ENCODE measurements at places on chromosomes 2 and 18.

DNA sequence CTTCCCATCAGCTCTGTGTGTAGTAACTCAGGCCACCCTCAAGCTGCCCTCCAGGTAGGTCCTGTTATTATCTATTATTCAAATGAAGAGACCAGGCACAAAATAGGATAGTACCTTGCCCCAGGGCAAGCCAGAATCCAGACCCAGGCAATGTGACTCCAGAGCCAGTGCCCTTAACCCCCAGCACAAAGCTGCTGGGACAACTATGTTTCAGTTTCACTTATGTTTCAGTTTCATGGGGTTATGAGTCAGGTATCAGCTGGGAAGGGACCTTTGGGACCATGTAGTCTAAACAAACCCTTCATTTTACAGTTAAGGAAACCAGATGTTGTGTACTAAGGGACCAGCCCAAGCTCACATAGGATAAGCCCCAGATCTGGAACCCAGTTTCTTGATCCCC is 10.0 kb downstream of the HK2 start:
- peak; percentile 82 for DNase-seq
- H3K27me3 ChIP-seq: no peaks in the 10 kb centered on the region
- H3K36me3 ChIP-seq: no peaks in the 10 kb centered on the region
- peak overlapping the region; percentile 49 for H3K4me3 ChIP-seq
- H3K27ac ChIP-seq: peak overlapping the region; percentile 39

GRCh38 chr18:78805840-78806239 is 173.8 kb upstream of the SALL3 start:
- no peak for DNase-seq
- H3K27me3 ChIP-seq: no peaks in the 10 kb centered on the region
- no peaks in the 10 kb centered on the region for H3K36me3 ChIP-seq
- no peak overlapping the region for H3K4me3 ChIP-seq

DNA sequence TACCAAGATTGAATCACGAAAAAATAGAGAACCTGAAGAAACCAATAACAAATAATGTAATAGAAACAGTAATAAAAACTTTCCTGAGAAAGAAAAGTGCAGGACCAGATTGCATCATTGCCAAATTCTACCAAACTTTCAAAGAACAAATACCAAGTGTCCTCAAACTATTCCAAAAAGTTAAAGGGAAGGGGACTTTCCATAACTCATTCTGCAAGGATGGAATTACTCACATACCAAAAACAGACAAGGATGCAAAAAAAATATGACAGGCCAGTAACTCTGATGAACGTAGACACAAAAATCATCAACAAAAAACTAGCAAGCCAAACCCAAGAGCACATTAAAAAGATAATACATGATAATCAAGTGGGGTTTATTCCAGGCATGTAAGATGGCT is 172.3 kb upstream of the SLC35G4 start:
- DNase-seq: no peak
- H3K36me3 ChIP-seq: no peaks in the 10 kb centered on the region
- H3K27ac ChIP-seq: no peak overlapping the region

DNA sequence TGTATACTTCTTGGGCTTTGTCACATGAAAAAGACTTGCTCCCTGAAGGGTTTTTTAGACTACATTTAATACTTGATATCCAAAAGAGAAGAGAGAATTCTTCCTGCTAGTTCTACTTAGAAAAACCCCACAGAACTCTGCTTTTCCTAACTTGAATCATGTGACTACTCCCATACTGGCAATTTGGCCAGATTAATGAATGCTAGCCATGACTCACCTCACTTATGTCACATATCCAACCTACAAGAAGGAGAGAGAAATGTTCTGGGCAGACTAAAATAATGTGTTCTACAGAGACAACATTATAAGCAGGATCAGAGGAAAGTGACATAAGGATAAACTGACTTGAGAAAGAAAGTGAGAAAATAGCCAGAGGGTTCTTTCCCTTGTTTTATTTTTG is 249.3 kb upstream of the GULP1 start:
- H3K36me3 ChIP-seq: no peaks in the 10 kb centered on the region
- DNase-seq: no peak
- H3K27ac ChIP-seq: no peak overlapping the region
- H3K27me3 ChIP-seq: no peaks in the 10 kb centered on the region

GRCh38 chr2:178700922-178701342 is 106.3 kb downstream of the TTN start:
- H3K27me3 ChIP-seq: no peaks in the 10 kb centered on the region
- peak; percentile 40 for DNase-seq
- no peak overlapping the region for H3K27ac ChIP-seq

DNA sequence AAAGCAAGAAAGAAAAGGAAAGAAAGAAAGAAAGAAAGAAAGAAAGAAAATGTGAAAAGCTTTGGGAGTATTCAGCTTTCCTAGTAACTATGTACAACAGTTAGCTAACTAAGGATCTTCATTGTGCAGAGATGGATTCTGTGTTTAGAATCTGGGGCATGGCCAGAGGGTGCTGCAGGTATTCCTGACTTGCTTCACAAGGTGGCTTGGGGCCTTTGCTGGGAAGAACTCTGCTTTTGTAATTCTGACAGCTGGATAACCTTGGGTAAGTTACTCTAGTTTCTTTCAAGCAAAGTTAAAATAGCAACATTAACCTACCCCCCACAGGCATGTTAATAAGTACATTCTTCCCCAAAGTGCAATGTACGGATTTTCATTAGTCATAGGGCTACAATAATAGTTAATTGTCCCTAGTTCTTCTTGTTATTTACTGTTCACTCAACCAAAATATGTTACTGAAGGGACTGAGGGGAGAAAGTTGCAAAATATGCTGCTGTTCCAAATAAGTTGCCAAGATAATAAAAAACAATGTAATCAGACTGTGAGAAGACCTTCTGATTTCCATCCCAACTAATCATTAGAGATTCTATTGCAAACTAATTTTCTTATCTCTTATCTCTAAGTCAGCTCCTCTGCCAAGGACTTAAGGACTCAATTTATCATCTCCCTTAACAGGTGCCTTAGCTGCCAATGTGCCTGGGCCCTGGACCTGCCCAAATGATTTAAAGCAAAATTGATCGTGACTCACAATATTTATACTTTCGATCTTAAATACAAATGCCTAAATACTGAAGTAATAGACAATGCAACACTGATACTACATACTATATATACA is 50.3 kb downstream of the SERPINB8 start:
- DNase-seq: no peak
- H3K27me3 ChIP-seq: peaks cover 2% of the 10 kb centered on the region
- no peak overlapping the region for H3K4me3 ChIP-seq
- no peaks in the 10 kb centered on the region for H3K4me1 ChIP-seq

GRCh38 chr2:20972792-20973565 is 70.9 kb downstream of the APOB start:
- H3K27ac ChIP-seq: no peak overlapping the region
- no peaks in the 10 kb centered on the region for H3K4me1 ChIP-seq
- DNase-seq: no peak
- no peaks in the 10 kb centered on the region for H3K36me3 ChIP-seq
- H3K4me3 ChIP-seq: no peak overlapping the region

- no peaks in the 10 kb centered on the region for H3K27me3 ChIP-seq
- no peak overlapping the region for H3K27ac ChIP-seq
- H3K36me3 ChIP-seq: no peaks in the 10 kb centered on the region
- no peaks in the 10 kb centered on the region for H3K4me1 ChIP-seq
Measured at GRCh38 chr18:51630706-51631105, 433.2 kb upstream of the MEX3C start.

DNA sequence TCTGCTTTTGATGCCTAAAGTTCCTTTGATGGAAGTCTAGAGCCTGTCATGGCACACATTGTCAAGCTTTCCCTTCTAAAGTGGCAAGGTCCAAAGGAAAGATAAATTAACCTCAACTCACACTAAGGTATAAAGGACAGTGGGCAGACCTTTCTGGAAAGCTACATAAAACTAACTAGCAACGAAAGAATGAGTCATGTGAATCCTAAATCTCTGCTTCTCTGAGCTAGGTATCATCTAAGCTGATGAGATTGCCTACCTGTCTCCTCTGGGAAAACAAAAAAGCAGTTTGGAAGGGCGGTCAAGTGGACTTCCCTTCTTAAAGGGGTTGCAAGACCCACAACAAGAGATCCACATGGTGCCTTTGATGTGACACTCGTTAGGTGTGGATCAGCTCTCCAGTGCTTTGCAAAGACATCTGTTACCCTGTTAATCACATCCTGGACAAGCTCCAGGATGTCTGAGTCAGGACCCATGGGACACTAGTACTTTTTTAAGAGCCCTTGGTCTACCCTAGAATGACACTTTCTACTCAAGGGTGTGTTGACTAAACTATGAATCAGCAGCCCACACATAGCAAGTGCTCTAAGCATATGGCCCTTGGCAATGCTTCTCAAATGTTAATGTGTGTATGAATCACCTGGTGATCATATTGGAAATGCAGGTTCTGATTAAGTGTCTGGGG is 173.5 kb downstream of the ALK start:
- no peak overlapping the region for H3K27ac ChIP-seq
- H3K27me3 ChIP-seq: no peaks in the 10 kb centered on the region
- no peak overlapping the region for H3K4me3 ChIP-seq
- no peaks in the 10 kb centered on the region for H3K36me3 ChIP-seq

DNA sequence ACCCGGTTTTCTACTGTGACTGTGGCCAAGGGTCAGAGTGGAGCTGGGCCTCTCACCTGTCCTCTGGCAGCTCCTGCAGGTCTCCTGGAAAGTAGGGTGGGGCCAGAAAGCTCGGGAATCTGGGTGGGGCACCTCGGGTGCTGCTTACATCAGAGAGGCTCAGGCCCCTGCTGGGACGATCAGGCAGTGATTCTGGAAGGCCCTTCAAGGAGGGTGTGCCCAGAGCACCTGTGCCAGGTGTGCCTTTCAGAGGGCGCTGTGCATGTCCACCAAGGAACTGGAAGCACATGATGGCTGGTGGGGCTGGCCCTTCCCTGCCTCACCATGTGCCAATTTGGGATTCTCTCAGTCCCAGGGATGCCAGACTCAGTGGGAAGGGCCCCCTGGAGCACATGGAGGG is 44.0 kb downstream of the ATP6V1C2 start:
- no peak overlapping the region for H3K4me3 ChIP-seq
- H3K27ac ChIP-seq: no peak overlapping the region
- no peaks in the 10 kb centered on the region for H3K4me1 ChIP-seq
- DNase-seq: no peak
- no peaks in the 10 kb centered on the region for H3K36me3 ChIP-seq
- H3K27me3 ChIP-seq: no peaks in the 10 kb centered on the region

DNA sequence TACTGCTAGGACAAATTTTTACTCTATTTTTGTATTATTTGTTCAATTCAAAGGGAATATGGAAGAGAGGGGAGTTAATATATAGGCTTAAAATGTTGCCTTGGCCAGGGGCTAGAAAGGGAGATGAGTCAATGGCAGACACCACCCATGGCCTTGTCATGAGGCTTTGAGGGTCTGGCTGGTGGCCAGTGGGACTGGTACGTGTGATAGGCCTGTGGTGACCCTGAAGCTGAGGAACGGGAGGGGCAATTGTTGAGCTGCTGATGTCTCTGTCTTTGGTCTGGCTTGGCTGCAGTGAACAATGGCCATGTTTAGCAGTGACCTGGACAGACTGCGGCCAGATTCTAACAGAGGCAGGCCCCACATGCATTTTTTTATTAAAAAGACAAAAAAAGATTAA is 18.5 kb downstream of the GKN1 start:
- no peaks in the 10 kb centered on the region for H3K4me1 ChIP-seq
- H3K4me3 ChIP-seq: no peak overlapping the region
- H3K27me3 ChIP-seq: peaks cover 14% of the 10 kb centered on the region
- DNase-seq: no peak
- no peak overlapping the region for H3K27ac ChIP-seq
- H3K36me3 ChIP-seq: no peaks in the 10 kb centered on the region

GRCh38 chr2:216690853-216691741 is 4.3 kb downstream of the IGFBP5 start:
- H3K27ac ChIP-seq: no peak overlapping the region
- peaks cover 32% of the 10 kb centered on the region for H3K27me3 ChIP-seq
- no peaks in the 10 kb centered on the region for H3K36me3 ChIP-seq
- no peak for DNase-seq
- peaks cover 26% of the 10 kb centered on the region for H3K4me1 ChIP-seq

GRCh38 chr2:47033102-47033880 is 117.7 kb upstream of the MCFD2 start:
- H3K4me1 ChIP-seq: no peaks in the 10 kb centered on the region
- peaks cover 91% of the 10 kb centered on the region for H3K36me3 ChIP-seq
- no peak overlapping the region for H3K27ac ChIP-seq
- DNase-seq: no peak

DNA sequence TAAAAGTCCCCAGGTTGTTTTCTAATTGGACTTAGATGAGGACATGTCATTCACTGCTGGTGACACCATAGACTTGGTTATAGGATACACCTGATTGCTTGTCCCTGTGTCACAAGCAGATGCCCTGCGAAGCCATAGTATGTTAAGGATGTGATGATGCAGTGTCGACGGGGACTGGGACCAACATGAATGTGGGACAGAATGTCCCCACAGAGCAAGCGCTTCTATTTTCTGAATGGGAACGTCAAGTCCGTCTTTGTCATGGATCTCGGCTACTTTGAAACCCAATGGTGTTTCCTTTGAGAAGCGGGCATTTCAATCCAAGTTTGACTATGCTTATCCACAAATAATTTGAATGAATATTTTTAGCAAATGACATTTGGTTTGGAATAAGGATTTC is 2.1 kb downstream of the GCG start:
- peaks cover 30% of the 10 kb centered on the region for H3K27me3 ChIP-seq
- H3K36me3 ChIP-seq: no peaks in the 10 kb centered on the region
- no peak for DNase-seq
- no peak overlapping the region for H3K4me3 ChIP-seq

GRCh38 chr2:240430595-240430994 is 4.9 kb upstream of the GPC1 start:
- H3K27me3 ChIP-seq: peaks cover 2% of the 10 kb centered on the region
- no peak overlapping the region for H3K27ac ChIP-seq
- H3K4me1 ChIP-seq: peaks cover 8% of the 10 kb centered on the region
- no peaks in the 10 kb centered on the region for H3K36me3 ChIP-seq

DNA sequence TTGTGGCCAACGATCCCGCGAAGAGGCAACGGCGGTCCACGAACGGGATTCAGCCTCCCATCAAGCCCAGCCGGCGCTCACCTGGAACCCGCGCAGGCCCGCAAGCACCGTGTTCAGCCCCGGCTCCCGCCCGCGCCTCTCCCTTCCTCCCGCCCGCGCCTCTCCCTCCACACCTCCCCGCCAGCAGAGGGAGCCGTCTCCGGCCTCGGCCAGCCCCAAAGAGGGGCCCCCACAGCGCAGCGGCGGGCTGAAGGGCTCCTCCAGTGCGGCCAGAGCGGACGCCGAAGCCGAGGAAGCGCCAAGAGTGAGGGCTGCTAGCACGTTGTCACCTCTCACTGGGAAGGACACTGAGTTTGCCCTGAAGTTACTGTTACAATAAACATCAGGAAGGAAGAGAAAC is 55.3 kb upstream of the LAPTM4A start:
- no peak overlapping the region for H3K27ac ChIP-seq
- no peaks in the 10 kb centered on the region for H3K4me1 ChIP-seq
- peak; percentile 26 for DNase-seq
- no peak overlapping the region for H3K4me3 ChIP-seq

Data from CD4-positive, CD25-positive, alpha-beta regulatory T cell (primary cell).